ENCODE measurements at places on chromosomes 5 and 9.

- no peak for DNase-seq
These were observed 587.7 kb upstream of the MEF2C start for GRCh38 chr5:89470658-89471057.

- no peak for DNase-seq
These were observed 483.7 kb downstream of the ELAVL2 start for GRCh38 chr9:23342291-23342690.

GRCh38 chr5:54845567-54845941, 139.8 kb downstream of the ESM1 start:
- no peak for DNase-seq

- DNase-seq = no peak
These were observed 367.7 kb downstream of the GADD45G start for GRCh38 chr9:89972535-89972934.

DNA sequence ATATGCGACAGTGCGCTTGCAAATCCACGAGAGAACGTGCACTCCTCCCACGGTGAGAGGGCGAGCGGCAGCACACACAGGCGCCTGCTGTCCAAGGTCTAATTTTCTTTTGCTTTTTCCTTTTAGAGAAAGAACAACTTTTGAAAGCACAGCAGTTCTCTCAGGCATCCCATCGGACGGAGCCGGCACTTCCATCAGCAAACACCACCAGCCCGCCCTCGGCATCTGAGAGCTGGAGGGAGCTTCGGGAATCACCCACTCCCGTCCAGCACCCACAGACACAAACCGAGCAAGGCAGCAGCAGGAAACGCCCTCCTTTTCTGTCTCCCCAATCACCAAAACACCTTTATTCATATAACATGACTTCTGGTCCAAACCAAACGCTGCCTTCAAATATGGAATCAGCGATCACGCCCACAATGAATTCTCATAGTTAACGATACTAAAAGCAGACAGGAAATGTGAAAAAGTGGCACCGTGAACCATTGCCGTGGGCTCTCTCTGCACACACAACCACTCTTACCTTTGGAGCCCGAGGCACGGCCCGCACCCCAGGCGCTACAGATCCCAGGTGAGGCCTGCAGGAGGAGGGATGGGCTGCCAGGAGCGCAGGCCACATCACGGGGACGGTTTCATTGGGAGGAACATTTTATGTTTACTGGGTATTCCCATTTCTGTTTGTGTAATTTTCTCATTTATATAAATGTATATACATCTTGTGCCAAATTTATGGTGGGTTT, 14.2 kb downstream of the LPCAT1 start:
- DNase-seq = no peak

- peak; percentile 44 for DNase-seq
These were observed 226.9 kb downstream of the SMARCA2 start for GRCh38 chr9:2241836-2242741.

DNA sequence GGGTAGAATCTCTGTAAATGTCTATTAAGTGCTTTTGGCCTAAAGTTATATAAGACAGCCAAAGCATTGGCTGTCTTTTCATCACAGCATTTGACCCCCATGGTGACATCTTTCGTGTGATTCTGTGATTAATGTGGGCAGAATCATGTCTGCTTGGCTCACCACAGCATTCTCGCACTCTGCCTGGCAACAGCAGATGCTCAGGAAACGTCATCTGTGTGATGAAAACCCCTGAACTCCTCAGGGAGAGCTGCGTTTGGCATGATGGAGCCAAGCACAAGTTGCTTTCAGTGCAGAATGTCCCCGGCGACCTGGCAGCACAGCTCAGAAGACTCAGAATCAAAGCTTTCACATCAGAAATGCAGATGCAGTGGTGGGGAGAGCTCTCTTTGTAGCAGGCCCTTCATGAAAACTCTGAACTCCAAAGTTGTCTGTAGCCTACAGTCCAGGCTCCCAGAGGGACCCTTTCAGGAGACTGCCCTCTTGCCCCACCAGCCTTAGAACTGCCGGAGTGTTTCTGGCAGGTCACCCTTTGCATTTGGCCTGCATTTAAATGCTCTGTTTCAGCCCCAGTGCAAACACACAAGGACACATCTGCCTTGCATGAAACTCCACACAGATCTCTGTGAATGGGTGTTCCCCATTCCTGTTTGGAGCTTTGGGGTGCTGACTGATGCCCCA, 155.6 kb upstream of the PANK3 start:
- no peak for DNase-seq

DNA sequence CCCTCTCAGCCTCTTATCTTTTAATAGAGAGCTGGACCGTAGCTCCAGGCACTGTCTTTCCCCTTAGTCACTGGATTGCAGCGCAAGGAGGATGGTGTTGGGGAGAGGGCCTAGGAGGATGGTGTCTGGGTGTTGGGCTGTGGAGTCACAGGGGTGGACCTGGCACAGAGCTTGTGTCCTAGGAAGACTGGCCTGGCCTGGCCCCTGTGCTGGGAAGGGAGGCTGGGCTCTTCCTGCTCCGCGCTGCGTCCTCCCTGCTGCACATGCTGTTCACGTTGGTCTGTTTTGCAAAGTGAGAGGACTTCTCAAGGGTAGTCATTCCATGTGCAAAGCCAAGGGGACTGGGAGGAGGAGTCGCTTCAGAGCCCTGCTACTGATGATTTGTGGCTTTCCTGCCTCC, 123.9 kb downstream of the EHMT1 start:
- DNase-seq = no peak

DNA sequence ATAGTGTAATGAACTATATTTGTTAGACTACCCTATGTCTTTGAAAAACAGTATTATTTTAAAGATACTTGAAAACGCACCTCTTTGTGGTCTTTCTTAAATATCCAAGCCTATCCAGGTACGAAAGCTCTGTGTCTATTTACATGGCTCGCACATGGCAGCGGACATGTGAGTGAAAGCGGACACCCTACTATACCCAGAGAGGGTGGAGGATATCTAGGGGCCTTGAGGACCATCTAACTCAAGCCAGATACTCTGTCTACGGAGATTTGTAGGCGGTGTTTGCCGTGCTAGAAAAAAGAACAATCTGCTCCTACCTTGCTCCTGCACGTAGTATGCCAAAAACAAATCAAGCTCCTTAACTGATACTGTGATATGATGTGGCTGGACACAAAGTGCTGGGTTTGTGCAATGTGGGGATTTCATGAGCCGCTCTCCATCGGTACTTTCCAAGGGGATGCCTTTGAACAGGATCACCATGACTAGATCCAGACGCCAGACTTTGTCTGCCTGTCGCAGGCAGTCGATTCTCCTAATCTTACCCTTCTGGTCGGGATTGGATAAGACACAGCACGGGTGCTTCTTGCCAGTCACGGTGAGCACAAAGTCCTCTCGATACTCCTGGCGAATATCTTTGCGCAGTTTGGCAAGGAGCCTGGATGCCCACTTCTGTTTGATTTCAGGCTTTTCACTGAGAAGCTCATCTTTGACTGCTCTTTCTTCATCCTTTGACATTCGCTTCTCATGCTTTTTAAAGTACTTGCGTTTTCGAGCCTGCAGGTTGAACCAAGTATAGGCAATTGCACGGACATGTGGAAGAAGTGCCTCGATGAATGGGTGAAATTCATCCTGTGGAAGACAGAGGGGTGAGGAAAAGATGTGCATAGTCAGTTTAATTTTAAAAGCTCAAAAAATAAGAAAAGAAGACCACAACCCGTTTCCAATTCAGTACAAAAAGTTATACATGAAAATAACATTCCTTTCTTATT, 7.0 kb downstream of the NFIB start:
- DNase-seq = no peak

DNA sequence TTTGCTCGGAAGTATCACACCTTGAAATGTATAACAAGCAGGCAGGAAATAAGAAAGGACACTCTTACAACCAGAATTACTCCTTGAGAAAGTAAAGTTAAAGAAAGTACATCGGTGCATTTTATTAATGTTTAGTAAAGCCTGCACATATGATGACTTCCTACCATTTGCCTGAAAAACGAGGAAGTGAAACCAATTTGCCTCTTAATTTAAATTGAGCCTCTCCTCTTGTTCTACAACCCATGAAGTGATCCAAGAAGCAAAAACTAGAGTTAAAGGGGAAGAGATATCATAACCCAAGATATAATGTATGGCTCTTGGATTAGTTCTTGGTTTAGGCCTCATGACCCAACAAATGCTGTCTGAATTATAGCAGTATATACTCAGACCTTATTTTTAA, 95.6 kb downstream of the GNAQ start:
- no peak for DNase-seq

- no peak for DNase-seq
These were observed 534 bp upstream of the SAPCD2 start for GRCh38 chr9:137070906-137071275.

GRCh38 chr5:35337340-35338156, 107.3 kb upstream of the PRLR start:
- DNase-seq = no peak

- DNase-seq = peak; percentile 17
These were observed 37.3 kb upstream of the TENT4A start for GRCh38 chr5:6675784-6676491.

GRCh38 chr9:133003071-133003461, 24.6 kb downstream of the GFI1B start:
- peak; percentile 93 for DNase-seq

DNA sequence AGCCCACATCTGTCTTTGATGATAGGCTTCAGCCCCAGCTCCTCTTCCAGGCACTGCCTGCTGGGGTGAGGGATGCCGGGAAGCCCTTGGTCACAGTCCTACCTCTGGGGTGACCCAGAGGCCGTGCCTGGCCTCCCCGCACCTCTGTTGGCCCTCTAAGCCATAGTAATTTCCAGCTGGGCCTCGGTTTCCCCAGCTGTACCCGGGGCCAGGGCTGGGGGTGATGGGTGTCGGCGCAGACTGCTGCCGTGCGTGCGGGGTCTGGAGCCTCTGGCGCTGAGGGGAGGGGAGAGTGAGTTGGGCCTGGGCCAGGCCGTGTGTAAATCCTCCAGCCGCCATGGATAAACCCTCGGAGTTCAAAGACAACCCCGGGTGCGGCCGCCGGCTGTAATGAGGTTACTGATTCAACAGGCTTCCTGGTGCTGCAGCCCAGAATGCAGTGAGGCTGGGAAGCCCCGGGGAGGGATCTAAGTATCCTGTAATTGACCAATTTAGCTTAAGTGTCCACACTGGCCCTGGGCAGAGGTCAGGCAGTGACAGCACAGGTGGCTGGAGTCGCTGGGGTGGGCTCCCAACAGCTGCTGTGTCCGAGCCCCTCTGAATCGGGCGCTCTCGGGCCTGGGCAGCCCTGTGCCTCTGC, 7.1 kb downstream of the RXRA start:
- DNase-seq = no peak

- DNase-seq = no peak
These were observed 166.5 kb downstream of the FGF18 start for GRCh38 chr5:171585981-171586380.

DNA sequence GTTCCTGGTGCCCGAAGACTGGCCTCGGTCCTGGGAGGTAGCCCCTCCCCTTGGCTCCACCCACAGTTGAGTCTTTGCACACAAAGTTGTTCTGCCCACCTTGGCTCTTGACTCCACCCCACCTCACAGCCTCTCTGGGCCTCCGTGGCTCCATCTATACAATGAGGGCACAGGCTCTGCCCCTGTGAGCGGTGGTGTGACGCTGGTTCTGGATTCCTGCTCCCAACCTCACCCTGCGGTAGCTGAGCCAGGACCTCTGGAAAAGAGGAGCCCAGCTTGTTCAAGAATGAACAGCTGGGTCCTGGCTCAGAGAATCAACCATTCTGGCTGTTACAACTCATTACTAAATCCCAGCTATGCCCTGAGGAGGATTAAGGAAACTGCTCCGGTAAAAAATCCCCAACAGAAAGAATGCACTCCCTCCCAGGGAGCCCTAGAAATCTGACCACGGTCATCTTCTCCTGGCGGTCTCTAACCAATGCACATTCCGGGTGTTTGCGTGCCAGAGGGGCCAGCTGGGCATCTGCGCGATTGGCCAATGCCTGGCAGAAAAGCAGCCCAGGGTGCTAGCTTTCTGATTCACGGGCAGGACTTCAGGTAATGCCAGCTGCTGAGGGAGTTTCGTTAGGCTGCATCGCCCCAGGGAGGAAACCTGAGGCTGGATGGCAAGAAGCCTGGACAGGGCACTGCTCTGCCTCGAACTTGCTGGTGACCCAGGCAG, 9.9 kb upstream of the GRHPR start:
- DNase-seq = no peak

DNA sequence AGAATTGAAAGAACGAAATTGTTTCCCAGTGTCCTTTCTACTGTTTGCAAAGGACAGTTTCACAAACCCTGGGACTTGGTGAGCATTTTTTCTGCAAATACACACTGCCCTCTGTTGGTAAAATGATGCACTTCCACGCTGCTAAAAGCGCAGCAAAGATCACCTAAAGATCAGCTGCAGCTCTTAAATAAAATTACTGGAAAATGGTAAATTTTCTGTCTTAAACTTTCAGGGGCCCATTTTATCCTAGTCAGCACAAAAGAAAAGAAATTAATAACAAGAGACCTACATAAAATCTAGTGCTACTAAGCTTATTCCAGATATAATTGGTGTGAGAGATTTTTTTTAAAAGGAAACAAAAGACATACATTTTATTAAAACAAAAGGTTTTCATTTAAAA, 566.0 kb downstream of the CAAP1 start:
- DNase-seq = peak; percentile 52

DNA sequence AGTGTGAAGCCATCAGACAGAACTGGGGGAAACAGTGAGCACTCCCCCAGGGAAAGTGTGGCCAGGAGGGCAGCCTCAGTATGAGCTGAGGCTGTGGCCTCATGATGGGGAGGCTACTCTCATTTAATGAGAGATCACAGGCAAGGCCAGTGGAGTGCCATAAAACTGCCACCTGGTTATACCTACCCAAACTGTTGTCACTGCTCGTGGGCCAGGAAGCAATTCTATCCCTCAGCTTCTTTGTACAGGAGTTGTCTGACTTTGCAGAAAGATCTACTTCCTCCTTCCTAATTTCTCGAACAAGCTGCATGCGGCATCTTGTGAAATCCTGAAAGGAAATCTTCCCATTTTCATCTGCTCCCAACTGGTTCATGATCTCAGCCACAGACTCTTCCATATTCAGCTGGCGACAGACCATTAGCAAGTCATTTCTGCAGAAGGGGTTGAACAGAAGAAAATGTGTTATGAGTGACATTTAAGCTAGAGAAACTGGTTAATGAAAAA, 50.0 kb downstream of the TSSK1B start:
- DNase-seq = no peak

- no peak for DNase-seq
These were observed 143.9 kb upstream of the NR3C1 start for GRCh38 chr5:143547342-143547741.

GRCh38 chr5:113562828-113563400, 49.4 kb downstream of the YTHDC2 start:
- DNase-seq = no peak

- no peak for DNase-seq
These were observed 569.9 kb downstream of the RAB3C start for GRCh38 chr5:59152701-59153245.

GRCh38 chr5:155700333-155700732, 626.6 kb upstream of the SGCD start:
- no peak for DNase-seq

Measured in CMK (cell line).